NCI-H1105 (cell line): ENCODE measurements at places on chromosomes 2 and 18.
A peak's percentile ranks its signal among the peaks of the same experiment; 100 is the strongest.

DNA sequence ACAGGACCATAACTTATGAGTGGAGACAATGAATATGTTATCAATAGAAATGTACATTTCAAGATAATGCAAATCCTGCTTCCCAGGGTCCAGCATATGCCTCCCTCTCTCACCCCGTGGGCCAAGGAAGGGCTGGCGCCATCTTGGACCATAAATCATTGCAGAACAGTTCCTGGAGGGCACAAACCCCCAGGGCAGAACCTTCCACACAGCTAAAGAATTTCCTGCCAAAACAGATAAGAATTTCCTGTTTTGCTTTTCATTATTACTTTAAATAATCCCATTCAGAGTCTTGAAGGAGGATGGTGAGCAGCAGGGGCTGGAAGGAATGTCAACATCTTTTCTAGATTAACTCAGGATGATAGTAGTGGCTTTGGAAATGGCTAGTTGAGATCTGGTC lies 53.7 kb downstream of the EHD3 start:
- no peak for DNase-seq

DNA sequence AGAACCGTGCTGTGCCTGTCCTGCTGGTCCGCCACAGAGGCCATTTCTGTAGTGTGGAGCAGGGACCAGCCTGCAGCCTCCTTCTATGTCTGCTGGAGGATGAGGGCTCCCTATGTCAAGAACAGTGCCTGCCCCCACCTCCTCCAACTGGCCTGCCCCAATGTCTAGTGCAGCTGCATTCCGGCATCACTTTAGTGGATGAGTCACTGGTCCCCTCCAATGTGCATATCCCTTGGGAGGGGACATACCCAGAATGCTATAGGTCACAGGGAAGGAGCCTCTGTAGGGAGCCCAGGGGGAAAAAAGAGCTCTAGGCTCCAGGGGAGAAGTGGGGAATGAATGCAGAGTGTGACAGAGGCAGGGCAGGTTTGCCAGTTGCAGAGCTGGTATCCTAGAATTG lies 219.6 kb downstream of the CELF4 start:
- no peak for DNase-seq

DNA sequence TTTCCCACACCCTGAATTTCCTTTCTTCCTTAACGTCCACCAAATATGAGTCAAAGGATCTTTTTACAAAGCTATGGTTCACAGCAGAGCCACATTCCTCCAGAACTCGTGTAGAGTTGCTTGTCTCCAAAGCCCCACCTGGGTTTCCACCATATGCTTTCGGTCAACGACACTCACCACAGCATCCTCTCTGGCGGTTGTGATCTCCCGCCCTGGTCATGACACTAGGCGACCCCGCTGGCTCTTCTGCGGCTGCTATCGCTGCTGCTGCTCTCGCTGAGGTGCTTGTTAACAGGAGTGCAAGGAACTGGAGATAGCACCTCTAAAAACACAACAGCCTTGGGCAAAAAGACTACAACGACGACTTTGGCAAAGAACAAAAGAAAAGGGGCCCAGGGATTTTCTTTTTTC lies 340 bp downstream of the SLC40A1 start:
- DNase-seq = peak; percentile 35

DNA sequence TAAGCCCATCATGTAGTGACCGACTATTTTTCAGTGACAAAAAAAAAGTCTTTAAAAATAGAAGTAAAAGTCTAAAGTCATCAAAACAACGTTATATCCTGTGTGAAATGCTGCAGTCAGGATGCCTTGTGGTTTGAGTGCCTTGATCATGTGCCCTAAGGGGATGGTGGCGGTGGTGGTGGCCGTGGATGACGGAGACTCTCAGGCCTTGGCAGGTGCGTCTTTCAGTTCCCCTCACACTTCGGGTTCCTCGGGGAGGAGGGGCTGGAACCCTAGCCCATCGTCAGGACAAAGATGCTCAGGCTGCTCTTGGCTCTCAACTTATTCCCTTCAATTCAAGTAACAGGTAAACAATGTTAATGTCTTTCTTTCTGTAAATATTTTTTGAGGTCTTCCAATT lies at the start of gene CD28:
TSS of gene CD28 (plus strand) at position 237 of the 400 bp plus-strand sequence. CDS start at position 295, 58 bp downstream.
- no peak for DNase-seq

- no peak for DNase-seq
These were observed 157.1 kb upstream of the LRRTM1 start for GRCh38 chr2:80461505-80462197.
